ENCODE measurements at places on chromosomes 6 and 20.

GRCh38 chr6:45900808-45901752 lies 114.6 kb downstream of the CLIC5 start:
- no peak for DNase-seq

DNA sequence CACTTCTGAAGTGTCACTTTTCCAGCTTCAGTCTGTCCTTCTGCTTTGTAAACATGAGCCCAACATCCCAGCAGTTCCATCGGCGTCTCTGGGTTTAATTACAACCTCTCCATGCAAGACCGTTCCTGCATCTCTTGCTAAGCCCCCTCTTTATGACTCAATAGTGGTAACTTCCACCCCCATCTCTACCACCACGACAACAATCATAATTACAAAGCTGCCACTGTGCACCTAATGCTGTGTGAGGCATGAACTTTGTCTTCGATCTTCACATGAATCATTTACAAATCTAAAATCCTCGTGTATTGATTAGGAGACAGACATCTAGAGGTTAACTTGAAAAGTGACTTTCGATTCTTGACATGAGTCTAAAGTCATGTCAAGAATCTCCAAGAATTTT lies 4.9 kb upstream of the CCR6 start:
- no peak for DNase-seq

- DNase-seq = no peak
Observed at GRCh38 chr6:116741571-116741970, 23.9 kb downstream of the FAM162B start.

GRCh38 chr20:62771396-62772102 lies 24.7 kb upstream of the MRGBP start:
- DNase-seq = no peak

DNA sequence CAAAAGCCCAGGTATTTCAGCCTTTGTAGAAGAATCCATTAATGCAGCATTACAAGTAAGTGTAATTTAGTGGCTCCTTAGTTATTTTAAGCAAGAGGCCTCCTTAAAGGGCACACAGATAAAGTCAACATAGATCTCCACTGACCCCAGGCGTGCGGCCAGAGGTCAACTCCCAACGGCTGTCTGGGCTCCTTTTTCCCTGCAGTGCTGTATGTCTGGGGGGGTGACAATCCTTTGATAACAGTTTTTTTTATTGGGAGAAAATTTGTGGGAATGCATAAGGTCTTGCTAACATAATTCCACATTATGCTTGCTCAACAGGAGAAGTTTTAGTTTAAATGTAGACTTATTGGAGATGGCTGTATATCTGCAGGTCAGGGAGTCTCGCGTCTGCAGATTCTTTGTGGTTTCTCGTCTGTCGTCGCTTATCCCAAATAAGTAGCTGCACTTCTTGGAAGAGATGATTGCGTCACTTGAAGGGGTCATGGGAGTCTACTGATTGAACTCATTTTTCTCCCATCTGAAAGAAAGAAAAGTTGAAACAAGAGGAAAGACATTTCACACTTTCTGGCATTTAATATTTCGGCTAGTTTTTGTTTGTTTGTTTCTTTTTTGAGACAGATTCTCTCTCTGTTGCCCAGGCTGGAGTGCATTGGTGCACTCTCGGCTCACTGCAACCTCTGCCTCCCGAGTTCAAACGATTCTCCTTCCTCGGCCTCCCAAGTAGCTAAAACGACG lies 151.7 kb upstream of the AKAP12 start:
- DNase-seq = no peak

DNA sequence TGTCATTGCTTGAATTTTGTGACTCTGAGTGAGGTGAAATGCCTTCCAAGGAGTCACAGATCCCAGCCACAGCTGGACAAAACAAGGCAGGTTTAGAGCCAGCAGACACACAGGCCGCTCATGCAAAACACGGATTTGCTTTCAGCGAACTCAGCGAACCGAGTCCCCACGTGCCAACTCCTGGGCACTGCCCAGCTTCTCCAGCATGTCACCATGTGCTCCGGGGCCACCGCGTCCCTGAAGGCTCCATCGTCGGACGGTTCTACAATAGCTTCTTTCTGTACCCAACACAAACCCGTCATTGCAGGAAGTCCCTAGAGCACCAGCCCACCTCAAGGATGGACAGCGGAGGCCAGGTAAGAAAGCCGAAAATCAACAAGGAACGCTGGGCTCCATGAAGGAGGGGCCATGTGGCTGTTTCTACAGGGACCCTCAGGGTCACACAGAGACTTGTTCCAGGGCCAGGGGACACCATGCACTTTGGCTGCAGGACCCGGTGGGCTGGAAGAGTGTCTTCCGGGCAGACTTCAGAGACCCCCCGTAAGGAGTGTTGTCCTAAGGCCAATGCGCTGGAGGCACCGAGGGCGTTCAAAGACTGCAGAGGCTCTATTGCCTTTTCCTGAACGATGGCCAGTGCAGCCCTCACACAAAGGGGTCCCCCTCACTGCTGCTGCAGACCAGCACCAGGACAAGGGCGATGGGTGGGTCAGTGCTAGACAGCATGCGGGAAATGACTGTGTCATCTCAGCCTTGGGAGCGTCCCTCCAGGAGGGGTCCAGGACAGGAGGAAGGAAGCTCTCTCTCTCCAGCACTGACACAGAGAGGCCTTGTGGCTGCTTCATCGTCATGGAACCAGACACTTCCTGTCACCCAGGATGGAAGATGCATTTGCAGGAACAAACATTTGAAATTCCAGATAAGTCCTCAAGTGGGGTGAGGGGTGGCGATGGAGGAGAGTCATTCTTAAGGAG lies 19.8 kb downstream of the DACT2 start:
- no peak for DNase-seq

- no peak for DNase-seq
Observed at GRCh38 chr6:119986934-119987549, 637.5 kb upstream of the MAN1A1 start.

GRCh38 chr20:42041000-42041565 lies 422.9 kb upstream of the CHD6 start:
- DNase-seq = no peak

DNA sequence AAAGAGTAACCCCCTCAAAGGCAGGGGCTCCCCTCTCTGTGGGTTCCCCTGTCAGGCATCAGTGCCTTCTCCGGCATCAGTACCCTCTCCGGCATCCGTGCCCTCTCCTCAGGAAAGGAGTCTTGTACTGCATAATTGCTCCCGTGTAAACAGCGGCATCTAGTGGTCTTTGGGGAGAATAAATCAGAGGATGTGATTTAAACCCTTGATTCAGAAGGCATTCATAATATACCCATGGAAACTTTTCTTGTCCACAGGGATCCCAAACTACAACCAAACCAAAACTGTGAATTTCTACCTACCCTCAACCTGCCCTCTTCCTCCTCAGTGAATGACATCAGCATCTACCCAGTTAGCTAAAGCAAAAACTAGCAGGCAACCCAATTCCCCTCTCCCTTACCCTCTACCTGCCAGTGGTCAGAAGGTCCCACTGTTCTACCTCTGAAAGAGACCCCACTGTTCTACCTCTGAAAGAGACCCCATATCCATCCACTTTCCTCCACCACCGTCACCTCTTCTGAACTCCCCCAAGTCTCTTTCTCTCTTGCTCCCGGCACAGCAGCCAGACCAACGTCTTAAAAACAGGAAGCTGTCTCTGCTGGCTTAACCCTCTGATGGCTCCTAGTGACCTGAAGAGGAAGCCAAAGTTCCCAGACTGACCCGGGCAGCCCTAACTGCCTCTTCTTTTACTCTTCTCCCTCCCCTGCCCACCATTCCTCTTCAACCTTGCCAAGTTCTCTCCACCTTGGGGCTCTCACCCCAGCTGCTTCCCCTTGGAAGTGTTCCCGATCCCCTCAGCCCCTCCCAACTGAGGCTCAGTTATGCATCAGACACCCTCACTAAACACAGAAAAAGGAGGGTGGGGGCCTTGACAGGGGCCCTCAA lies 27.2 kb downstream of the UBE2V1 start:
- DNase-seq = no peak

GRCh38 chr6:45697605-45698004 lies 318.1 kb downstream of the CLIC5 start:
- peak; percentile 93 for DNase-seq

GRCh38 chr20:22374678-22375590 lies 209.4 kb downstream of the FOXA2 start:
- DNase-seq = no peak

- DNase-seq = no peak
Observed at GRCh38 chr6:36858407-36858981, 16.1 kb downstream of the PPIL1 start.

DNA sequence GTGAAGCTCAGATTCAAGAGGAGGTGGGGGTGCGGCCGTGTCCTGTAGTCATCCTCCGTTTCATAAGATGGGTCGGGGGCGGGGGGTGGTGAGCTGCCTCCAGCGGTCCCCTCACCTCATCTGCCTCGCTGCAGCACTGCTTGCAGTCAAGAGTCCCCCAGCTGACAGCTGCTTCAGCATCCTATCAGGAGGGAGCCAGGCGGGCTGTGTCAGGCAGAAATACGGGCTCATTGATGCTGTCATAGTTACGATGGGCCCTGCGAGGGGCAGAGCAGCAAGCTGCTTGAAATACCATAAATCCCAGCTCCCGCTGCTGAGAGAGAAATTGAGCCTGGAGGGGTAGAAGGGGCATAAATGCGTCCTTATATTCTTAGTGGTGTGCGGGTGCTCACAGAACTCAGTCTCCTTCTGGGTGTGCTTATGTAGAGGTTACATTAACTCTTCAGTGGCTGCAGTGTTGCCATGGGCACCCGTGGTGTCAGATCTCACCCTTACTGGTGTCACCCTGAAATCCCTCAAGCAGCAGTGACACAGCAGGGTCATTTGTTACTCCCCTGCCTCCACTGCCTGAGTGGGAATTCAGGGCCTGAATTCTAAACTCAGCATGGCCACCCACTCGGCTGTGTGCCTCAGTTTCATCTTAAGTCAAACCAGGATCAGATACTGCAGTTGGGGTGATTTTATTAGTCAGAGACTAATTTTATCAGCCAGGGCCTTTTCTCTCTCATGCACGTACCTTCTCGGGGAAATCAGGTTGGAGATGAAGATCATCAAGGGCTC lies 21.8 kb downstream of the CCDC167 start:
- no peak for DNase-seq

DNA sequence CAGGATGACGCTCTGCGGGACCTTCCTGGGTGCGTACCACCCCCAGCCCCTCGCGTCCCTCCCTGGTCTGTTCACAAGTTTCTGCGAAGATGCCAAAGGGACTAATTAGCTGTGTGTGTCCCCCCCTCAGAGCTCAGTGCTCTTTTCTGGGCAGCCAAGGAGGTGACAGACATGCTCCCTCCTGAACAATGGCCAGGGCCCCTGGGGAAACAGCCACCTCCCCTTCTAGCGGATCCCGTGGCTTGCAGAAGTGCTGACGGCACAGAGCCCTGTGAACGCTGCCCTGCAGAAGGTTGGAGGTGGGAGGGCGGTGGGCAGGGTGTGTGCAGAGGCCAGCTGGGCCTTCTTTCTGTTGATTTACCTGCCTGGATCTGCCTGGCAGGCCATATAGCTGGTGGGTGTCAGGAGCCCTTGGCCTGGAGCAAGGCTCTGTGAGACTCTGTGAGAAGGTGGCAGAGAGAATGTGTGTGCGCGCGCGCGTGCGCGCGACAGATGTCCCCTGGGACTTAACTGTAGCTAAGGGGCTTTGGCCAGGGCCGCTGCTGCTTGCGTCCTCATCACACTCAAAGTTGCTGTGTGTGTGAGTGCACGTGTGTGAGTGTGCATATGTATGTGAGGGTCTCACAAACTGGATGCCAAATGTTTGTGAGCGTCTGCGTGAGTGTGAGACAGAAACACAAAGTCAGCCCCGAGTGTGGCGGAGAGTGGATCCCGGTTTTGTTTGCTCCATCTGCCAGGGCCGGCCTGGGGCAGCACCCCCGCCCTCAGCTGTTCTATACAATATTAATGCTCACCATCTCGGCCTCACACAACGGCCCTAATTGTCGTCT lies 3.5 kb upstream of the MYT1 start:
- DNase-seq = no peak

GRCh38 chr6:11938285-11938890 lies 73.7 kb upstream of the HIVEP1 start:
- DNase-seq = no peak

DNA sequence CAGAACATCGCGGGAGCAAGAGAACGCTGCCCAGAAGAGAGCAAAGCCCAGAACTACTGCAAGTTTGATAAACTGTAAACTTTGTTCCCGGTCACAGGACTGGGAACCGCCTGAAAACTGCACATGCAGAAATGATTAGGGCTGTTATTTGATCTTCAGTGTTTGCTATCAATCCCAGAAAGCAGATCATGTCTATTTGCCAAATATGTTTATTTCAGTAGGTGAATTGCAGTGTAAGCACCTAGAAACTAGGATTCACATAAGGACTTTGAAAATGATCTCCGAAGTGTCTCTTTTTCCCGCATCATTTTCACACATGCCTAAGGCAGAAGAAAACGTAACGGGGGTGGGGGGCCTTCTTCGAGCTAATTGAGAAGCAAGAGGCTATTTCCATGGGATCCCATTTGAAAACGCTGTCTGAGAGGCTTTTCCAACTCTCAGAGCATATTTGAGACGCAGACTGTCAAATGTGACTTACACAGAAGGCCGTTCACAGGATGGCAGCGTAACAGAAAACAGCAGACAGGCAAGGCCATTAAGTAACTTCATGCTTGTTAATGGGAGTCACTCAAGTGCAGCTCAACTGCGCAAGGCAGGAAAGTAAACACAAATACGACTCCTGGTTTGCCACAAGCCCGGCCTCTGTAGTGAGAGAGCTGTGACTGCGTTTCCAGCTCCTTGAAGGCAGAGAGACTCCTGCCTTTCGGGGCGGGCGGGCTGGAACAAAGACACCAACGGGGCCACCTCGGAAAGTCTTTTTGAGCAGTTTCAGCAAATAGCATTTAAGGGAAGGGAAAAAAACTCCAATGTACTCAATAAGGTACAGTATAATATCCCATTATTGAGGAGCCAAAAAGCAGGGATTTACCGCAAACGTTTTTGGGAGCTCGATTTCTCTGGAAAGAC lies 144.7 kb upstream of the ZNF217 start:
- DNase-seq = no peak

GRCh38 chr20:2815242-2815900 lies 584 bp downstream of the C20orf141 start:
- no peak for DNase-seq

DNA sequence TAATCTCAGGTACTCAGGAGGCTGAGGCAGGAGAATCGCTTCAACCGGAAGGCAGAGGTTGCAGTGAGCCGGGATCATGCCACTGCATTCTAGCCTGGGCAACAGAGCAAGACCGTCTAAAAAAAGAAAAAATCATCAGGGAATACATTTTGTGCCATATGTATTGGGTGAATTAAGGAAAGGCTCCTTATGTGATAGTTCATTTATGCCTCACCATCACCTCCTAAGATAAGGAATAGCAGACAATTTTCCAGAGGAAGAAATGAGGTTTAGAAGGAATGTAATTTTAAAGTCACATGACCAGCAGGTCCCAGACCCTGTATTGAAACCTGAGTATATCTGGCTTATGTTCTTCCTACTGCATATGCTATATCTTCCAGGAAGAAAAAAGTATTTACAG lies 93.9 kb upstream of the FOXC1 start:
- no peak for DNase-seq

All from amniotic stem cell (primary cell).